ENCODE measurements at places on chromosomes 4 and X. TPM values are rescaled to one million over a fixed set of nuclear protein-coding genes. Genes with fewer than 3 reads are reported as not detected.

- H3K4me3 ChIP-seq, result no peak overlapping the region
- no peaks in the 10 kb centered on the region for H3K4me1 ChIP-seq
- no peak overlapping the region for H3K27ac ChIP-seq
- H3K36me3 ChIP-seq, result no peaks in the 10 kb centered on the region
Observed at GRCh38 chrX:151384807-151385206, 12.2 kb upstream of the VMA21 start.

The EGFL6 gene
- total RNA-seq, result 0.18 TPM

DNA sequence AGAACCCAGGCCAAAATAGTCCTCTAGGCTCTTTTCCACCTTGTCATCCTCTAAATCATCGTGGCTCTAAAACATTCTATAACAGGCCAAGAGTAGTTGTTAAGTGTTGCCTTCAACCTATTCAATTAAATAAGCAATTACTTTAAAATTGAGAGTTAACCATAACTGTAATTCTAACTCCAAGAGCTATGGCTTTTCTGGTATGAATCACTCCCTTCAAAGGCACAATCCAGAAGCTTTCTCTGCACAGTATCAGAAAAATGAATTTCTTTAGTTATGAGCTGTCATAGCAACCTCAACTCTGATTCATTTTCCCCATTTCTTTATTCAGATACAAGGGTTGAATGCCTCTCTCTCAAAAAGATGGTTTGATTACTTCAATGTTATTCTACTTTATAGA is 21.7 kb downstream of the INPP4B start:
- H3K27me3 ChIP-seq, result no peaks in the 10 kb centered on the region
- no peak for DNase-seq
- H3K4me1 ChIP-seq, result peaks cover 3% of the 10 kb centered on the region
- no peak overlapping the region for H3K4me3 ChIP-seq
- peaks cover 2% of the 10 kb centered on the region for H3K36me3 ChIP-seq
- peak overlapping the region; percentile 19 for H3K27ac ChIP-seq

The FHIP1A gene
- total RNA-seq, result 1.7 TPM

The HSPA4L gene
- total RNA-seq, result 4.0 TPM

GRCh38 chrX:102341867-102342266 is 94.9 kb downstream of the NXF2 start:
- H3K4me3 ChIP-seq, result no peak overlapping the region
- no peaks in the 10 kb centered on the region for H3K36me3 ChIP-seq
- H3K27ac ChIP-seq, result no peak overlapping the region
- DNase-seq, result no peak
- no peaks in the 10 kb centered on the region for H3K4me1 ChIP-seq

The OCIAD1 gene
- 132 TPM for total RNA-seq

DNA sequence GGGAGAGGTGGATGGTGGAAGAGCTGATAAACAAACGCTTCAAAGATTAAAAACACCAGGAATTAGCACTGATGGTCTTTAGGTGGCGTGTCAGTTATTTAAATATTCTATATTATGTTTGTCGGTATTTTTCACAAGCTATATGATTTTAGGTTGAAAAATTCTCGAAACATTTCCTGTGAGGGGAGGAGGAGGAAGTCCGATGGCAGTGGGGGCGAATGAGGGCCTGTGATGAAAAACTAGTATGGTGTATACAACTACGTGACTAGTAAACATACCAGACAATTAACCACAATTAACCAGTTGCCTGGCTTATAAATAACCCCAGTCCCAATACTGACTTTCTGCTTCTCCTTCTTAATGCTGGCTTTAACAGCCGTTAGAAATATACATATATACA is 595 bp upstream of the NAP1L2 start:
- DNase-seq, result no peak
- H3K4me3 ChIP-seq, result peak overlapping the region; percentile 71
- peaks cover 7% of the 10 kb centered on the region for H3K27me3 ChIP-seq
- H3K36me3 ChIP-seq, result no peaks in the 10 kb centered on the region
- H3K27ac ChIP-seq, result no peak overlapping the region

The DUX4 gene
- total RNA-seq, result not detected

The LRIT3 gene
- total RNA-seq, result not detected

The FGG gene
- not detected for total RNA-seq

- no peak overlapping the region for H3K27ac ChIP-seq
- no peak overlapping the region for H3K4me3 ChIP-seq
- H3K4me1 ChIP-seq, result peaks cover 19% of the 10 kb centered on the region
- H3K36me3 ChIP-seq, result no peaks in the 10 kb centered on the region
- no peaks in the 10 kb centered on the region for H3K27me3 ChIP-seq
Observed at GRCh38 chr4:61068745-61069144, 131.4 kb upstream of the ADGRL3 start.

DNA sequence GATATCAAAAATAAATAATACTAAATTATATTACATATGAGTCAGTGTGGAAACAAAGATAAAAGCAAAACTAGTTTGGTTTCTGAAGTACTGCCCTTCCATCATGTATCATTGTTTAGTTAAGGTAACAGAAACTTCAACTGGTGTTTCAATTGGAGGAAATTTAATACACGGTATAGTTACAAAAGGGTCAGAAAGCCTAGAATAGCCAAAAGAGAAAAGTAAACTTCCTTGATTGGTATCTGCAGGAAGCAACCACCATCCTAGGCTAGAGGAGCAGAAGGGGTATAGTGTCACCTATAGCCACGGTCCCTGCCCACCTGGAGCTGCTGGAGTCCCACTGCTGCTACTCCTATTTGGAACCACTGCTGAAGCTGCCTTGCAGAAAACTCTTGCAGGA is 185.6 kb downstream of the SLC7A11 start:
- H3K4me1 ChIP-seq, result peaks cover 24% of the 10 kb centered on the region
- no peak overlapping the region for H3K27ac ChIP-seq
- no peaks in the 10 kb centered on the region for H3K27me3 ChIP-seq
- no peak for DNase-seq
- H3K4me3 ChIP-seq, result no peak overlapping the region

- peaks cover 11% of the 10 kb centered on the region for H3K27me3 ChIP-seq
- H3K4me1 ChIP-seq, result peaks cover 2% of the 10 kb centered on the region
- H3K4me3 ChIP-seq, result peak overlapping the region; percentile 22
- no peak overlapping the region for H3K27ac ChIP-seq
Observed at GRCh38 chrX:56233682-56234081, 1.5 kb downstream of the KLF8 start.

DNA sequence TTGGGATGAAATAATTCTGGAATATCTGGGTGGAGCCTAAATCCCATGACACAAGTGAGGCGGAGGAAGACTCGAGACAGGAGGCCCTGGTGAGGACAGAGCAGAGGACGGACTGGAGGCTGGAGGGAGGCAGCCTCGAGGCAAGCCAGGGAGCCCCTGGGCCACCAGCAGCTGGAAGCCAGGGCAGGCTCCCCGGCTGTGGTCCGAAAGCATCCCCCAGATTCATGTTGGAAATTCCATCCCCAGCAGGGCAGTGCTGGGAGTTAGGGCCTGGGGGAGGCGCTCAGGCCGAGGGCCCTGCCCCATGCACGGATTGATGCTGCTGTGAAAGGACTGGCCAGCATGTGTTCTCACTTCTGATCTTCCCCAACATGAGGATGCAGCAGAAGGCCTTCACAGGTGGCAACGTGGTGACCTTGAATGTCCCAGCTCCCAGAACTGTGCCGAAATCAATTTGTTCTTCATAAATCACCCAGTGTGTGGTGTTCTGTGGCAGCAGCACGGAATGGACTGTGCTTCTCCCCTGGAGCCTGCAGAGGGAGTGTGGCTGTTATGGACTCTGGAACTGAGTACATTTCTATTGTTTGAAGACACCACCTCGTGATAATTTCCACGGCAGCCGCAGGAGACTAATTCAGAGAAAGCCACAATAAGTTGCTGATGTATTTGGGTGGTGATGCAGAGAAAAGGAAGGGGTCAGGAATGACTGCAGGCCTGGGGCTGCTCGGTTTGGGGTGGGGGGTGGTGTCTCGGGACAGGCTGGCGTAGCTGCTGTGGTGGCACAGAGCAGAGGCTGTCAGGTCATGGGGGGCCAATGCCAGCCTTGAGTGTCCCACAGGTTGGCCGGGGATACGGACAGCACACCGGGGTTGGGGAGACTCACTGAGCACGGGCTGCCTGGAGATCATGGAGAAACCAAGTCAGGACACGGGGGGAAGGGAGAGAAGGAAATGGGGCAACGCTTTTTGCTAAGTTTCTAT is 56.9 kb downstream of the PCGF3 start:
- peaks cover 26% of the 10 kb centered on the region for H3K4me1 ChIP-seq
- peak; percentile 76 for DNase-seq
- H3K4me3 ChIP-seq, result no peak overlapping the region

DNA sequence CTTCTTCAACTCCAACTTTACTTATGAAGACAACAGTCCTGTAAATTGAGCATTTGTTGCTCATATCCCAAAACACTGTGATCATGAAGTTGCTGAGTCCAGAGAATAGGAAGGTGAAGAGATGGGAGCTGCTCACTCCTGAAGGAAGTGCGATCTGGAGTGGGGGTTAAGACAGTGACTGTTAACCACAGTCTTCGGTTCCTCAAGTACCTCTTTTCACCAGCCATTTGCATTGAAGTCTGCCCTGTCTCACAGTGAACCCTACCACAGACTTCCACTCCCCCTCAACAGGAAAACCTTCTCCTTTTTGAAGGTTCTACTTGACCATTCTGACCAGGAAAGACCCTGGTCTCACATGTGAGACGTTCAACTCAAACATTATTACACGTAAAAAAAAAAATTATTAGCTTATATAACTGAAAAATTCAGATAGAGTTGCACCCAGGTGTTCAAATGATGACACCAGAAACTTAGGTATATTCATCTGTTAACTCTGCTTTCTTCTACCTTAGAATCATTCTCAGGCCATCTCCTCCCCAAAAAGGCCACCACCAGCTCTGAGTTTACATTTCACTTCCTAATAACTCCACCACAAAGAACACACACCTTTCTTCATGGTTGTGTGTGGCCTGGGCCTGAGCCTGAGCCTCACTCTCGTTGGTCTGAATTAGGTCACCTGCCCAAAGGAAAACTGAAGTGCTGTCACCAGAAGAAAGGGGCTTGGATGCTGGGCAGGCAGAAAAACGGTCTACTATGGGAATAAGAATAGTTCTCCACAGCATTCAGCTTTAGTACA is 199.2 kb downstream of the DCTD start:
- no peak overlapping the region for H3K4me3 ChIP-seq
- H3K27me3 ChIP-seq, result no peaks in the 10 kb centered on the region
- peaks cover 17% of the 10 kb centered on the region for H3K36me3 ChIP-seq
- no peak overlapping the region for H3K27ac ChIP-seq
